ENCODE measurements at places on chromosomes 4 and X.

DNA sequence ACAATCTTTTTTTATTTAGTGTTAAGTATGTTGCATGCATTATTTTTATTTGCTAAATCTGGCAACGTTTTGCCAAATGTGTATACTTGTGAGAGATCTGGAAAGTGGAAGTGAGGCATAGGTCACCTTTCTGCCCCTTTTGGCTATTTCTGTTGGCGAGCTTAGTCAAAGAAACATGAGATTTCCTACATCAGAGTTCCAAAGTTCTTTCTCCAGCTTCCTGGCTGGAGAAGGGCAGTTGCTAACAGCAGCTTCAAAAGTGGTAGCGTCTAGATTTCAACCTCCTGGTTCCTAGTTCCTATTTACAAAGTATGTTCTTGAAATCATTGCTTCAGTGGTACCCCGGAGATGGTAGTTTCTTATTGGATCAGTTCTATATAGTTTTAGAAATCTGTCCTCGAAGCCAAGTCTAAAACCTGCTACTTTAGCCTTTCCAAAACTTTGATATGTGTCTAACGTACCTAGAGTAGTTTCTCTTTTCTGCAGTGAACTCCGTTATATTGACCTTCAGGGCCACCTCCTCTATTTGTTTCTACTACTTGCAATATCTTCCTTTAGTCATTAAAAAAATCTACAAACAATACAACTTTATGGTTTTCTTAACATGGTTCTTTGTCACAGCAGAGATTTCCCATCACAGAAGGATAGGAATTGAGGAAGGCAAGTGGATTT is 455.8 kb upstream of the FTHL17 start:
- no peak for DNase-seq

GRCh38 chr4:137647375-137647774 is 115.1 kb upstream of the PCDH18 start:
- no peak for DNase-seq

GRCh38 chrX:100449696-100450608 is 39.9 kb upstream of the PCDH19 start:
- no peak for DNase-seq

DNA sequence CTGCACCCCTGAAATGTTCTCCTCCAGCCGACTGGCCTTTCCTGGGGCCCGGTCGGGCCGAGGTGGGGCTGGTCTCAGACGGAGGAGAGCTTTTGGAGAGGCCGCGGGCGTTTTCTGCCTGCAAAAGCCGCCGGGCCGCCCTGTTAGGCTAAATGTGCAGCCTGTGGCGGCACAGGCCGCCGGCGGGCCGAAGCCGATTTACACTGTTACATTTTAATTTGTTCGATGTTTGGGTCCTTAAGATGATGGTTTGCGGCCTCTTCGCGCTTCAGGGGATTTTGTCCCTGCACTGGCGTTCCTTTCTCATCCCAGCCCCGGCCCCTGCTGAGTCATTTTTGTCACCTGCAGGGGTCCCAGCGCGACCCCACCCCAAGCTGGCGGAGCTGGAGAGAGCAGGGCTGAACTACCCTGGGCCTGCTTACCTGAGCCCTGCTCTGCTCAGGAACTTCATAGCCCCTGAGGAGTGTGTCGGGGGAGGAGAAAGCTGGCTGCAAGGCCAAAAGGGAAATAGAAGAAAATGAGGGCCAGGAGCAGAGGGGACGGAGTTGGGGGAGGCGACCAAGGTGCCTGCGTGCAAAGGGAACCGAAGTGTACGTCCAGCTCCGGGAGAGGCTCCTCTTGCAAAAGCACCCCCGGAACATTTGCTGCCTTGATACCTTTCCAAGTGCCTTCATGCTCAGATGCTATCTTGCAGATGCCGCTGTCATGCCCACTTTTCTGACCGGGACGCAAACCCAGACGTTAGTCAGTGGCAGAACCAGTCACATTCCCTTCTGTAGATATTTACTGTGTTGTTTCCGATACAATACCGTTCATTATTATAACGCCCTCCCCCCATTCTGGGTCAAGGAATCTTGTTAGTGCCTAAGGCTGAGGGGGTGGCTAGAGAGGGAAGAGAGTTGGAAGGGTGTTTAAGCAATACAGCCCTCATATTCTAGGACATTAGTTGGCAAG is 977 bp upstream of the RBBP7 start:
- peak; percentile 77 for DNase-seq

DNA sequence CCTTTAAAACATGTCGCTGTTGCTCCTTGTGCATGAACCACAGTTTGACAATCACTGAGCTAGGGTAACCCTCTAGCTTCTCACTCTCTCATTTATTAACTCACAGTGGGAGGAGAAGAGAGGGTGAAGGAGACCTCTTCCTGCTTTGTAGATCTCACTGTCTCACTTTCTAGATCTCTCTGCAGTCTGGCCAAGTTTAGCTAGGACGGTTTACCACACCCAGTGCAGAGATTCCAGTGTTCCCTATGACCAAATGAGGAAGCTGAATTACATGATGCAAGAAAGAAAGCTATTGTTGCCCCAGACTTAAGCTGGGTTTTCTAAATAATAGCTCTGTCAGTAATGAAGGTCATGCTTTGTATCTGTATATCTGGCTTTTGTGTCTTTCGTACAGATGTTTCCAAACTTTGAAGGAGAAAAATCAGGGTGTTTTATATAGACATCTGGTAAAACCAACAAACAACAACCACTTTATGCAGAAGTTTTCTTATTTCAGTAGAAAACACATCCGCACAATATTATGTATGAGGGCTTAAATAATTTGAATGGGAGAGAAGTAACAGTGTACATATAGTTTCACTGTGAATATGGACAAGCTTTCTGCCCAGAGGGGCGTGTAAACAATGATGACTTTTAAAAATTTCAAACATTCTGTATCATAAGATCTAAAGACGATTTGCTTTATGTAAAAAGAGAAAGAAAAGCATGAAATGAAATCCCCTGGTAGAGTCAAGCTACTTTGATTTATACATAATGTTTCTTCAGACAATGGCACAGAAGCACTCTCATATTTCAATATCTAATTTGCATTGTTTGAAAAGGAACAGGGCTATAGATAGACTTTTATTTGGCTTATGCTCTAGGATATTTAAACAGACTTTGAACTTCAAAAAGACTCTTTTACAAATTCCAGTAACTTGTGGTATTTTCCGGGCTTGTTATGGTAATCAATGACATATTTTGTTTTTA is 582.3 kb downstream of the FSTL5 start:
- DNase-seq = no peak

- DNase-seq = no peak
Measured at GRCh38 chrX:68254738-68255645, 178.3 kb downstream of the OPHN1 start.

All from T47D (cell line).